ENCODE measurements at places on chromosomes 7 and 10. TPM values are rescaled to one million over a fixed set of nuclear protein-coding genes. Genes with fewer than 3 reads are reported as not detected.

The KAZALD1 gene
- polyA plus RNA-seq, result 42.0 TPM

The TLX1 gene
- polyA plus RNA-seq, result not detected

The YKT6 gene
- 80.3 TPM for polyA plus RNA-seq

The DDC gene
- not detected for polyA plus RNA-seq

The DYNC1I1 gene
- polyA plus RNA-seq, result 0.92 TPM

The TFEC gene
- polyA plus RNA-seq, result 1.2 TPM

The FKBP6 gene
- polyA plus RNA-seq, result 0.19 TPM
